Esophagus squamous epithelium (tissue), 5 donors: ENCODE measurements at places on chromosomes 7 and 10.

GRCh38 chr7:134298902-134299683 is 17.6 kb downstream of the SLC35B4 start:
- DNase-seq = no peak

DNA sequence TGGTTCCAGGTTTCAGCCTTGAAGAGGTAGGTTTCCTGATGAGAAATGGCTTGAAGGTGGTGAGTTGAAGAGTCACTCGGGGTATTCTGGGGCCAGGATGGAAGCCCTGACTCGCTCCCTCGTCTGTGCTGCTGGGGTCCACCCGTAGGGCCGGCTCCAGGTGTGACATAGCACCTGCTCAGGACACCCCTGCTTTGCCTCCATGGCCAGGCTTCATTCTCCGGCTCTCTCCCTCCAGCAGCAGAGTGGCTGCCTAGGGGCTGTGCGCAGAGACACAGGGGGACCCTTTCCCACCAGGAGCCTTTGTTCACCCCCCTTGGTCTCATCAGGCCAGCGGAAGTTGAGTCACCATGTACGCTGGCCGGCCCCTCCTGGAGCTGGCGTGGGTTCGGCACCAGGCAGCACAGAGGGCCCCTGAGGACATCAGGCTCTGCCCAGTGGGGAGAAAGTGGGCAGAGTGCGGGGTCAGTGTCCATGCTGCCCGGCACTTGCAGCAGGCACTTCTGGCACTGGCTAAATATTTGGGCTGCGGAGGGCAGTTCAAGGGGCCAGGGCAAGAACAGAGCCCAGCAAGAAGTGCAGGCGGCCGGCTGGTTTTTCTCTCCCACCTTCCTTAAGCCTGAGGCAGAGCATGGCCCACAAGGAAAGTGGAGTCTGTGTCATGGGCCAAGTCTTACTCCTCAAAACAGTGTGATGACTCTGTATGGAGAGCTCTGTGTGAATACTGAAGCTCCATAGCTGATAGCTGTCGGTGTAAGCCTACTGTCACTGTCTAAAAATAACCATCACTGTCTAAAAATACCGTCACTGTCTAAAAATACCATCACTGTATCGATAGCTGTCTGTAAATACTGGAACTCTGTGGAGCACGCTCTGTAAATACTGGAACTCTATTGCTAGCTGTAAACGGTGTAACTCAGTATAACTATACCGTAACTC is 3.7 kb upstream of the PRKAR1B start:
- no peak for DNase-seq

- DNase-seq = no peak
Measured at GRCh38 chr7:92461027-92462003, 14.0 kb downstream of the GATAD1 start.

- no peak for DNase-seq
Measured at GRCh38 chr7:75915416-75916156, 631 bp downstream of the POR start.

DNA sequence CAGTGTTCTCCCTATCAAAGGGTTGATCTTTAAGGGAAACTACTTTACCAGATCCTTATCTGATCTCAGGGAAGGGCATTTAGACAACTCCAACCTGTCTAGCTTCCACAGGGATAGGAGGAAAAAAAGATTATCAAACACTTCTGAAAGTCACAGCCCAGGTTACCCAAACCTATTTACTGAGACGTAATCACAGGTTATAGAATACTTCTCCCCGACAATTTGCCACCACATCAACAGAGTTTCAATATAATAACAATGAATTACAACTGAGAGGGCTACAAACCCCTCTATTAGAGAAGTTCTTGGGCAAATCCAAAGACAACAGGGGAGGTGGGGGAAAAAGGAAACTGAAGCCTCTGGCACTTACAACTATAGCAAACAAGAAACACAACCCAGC is 26.3 kb downstream of the CFAP70 start:
- DNase-seq = no peak

GRCh38 chr7:375901-376305 is 85.9 kb downstream of the FOXL3 start:
- DNase-seq = no peak

GRCh38 chr7:36191292-36191920 is 38.4 kb downstream of the EEPD1 start:
- DNase-seq = no peak

- DNase-seq = no peak
Measured at GRCh38 chr7:47198159-47198558, 383.8 kb downstream of the TNS3 start.

GRCh38 chr10:114250236-114250635 is 11.2 kb downstream of the VWA2 start:
- no peak for DNase-seq

- no peak for DNase-seq
Measured at GRCh38 chr7:45007571-45008328, 7.7 kb downstream of the CCM2 start.

DNA sequence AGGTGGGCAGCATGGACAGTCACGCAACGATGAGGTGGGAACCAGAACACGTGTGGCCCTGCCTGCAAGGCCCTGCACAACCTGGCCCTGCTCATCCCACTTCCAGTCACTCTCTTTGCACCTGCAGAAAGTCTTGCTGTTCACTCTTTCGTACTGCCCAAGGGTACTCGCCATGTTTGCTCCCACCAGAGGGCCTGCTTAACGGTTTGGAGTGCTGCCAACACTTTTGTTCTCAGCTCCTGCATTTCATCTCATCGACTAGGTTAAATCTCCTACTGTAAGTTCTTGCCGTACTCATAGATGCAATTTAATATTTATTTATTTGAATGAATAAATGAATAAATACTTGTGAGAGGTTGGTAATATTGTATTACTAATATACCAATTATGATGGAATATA is 315.3 kb downstream of the SDK1 start:
- no peak for DNase-seq

DNA sequence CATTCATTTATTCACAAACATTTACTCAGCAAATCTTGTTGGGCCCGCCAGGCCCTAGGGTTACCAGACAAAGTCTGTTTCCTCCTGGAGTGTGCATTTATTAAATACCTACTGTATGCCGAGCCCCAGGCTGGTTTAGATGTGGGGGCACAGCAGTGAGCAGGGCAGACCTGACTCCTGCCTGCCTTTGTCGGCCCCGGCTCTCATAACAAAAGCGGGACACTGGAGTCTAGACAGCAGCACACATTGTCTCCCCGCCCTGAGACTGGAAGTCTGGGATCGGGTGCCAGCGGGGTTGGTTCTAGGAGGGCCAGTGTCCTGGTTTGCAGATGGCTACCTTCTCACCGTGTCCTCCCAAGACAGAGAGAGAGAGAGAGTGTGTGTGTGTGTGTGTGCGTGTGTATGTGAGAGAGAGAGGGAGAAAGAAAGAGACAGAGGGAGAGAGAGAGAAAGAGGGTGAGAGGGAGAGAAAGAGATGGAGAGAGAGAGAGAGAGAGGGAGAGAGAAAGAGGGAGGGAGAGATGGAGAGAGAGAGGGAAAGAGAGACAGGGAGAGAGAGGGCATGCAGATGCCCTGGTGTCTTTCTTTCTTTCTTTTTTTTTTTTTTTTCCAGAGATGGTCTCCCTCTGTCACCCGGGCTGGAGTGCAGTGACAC is 25.9 kb downstream of the ELFN1 start:
- no peak for DNase-seq

- DNase-seq = no peak
Measured at GRCh38 chr10:112307358-112308124, 24.3 kb downstream of the TECTB start.

- no peak for DNase-seq
Measured at GRCh38 chr10:112475575-112476218, 28.7 kb downstream of the VTI1A start.

DNA sequence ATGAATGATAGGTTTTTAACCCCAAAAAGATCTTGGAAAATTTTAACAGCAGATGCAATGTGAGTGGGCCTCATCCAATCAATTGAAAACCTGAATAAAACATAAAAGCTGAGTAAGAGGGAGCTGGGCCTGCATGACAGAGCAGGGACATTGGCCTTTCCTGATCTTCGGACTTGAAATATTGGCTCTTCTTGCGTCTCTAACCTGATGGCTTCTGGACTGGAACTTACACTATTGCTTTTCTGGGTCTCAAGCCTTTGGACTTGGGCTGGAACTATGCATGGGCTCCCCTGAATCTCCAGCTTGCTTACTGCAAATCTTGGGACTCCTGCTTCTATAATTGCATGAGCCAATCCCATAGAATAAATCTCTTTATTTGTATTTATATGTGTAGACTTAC is 9.0 kb downstream of the A1CF start:
- DNase-seq = no peak

- DNase-seq = no peak
Measured at GRCh38 chr10:5413012-5413938, 918 bp downstream of the NET1 start.

DNA sequence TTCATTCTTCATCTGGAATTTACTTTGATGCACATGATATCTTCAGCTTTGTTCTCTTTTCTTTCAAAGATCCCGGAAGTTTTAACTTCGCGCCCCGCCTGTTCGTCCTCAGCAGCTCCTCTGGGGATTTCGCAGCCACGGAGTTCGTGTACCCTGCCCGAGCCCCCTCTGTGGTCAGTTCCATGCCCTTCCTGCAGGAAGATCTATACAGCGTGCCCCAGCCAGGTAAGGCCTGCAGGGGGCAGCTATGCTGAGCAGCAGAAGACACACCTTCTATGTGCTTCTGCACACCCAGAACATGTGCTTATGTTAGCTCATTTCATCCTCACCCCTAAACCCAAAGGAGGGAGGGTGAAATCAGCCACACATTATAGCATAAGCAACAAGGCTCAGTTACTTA is 79.7 kb upstream of the LYZL2 start:
- no peak for DNase-seq

DNA sequence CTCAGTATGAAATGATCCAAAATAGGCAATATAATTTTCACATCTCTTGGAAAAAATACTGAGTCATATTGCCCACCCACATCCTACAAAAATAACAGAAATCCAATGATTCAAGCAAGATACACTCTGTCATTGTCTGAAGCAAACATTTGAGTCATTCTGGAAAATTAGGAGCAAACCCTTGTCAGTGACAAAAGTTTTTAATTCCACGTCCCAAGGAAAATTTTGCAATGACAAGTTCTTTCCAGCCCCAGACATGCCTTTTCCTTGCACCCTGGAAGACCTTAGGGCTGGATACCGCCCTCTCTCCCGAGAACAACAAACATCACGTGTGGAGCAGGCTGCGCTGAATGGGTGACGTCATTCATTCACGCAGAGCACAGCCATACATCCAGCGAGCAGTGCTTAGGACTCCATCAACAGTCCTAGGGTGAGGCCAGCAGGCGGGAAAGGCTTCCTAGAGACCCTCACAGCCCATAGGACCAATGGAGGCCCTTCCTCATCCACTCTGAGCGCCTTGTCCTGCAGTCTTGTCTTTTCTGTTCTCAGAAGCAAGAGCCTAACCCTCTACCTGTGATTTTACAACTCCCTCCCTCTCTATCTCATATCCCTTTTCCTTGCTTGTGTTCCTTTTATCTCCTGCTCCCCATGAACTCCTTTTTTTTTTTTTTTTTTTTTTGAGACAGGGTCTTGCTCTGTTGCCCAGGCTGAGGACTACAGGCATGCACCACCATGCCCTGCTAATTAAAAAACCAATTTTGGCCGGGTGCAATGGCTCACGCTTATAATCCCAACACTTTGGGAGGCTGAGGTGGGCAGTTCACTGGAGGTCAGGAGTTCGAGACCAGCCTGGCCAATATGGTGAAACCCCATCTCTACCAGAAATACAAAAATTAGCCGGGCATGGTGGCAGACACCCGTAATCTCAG is 23.5 kb upstream of the KDM7A start:
- DNase-seq = no peak

- no peak for DNase-seq
Measured at GRCh38 chr7:25181532-25181931, 46.8 kb downstream of the NPVF start.

DNA sequence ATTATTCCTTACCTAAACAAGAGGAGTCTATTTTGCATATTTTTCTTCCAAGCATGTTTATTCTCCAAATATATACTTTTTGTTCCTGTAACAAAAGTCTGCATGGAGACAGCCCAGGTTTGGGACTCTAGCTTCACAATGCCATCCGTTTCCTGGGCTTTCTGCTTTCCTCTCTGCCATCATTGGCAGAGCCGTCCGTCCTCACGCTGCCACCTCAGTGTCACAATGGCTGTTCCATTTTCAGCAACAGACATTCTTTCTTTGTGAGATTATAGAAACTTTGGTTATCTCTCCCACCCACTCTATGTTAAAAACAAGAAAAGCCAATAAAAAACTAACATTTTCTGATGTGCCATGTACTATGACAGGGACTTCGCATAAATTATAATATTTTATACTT is 825.2 kb downstream of the REEP3 start:
- no peak for DNase-seq

- no peak for DNase-seq
Measured at GRCh38 chr7:34675749-34676374, 17.8 kb downstream of the NPSR1 start.

DNA sequence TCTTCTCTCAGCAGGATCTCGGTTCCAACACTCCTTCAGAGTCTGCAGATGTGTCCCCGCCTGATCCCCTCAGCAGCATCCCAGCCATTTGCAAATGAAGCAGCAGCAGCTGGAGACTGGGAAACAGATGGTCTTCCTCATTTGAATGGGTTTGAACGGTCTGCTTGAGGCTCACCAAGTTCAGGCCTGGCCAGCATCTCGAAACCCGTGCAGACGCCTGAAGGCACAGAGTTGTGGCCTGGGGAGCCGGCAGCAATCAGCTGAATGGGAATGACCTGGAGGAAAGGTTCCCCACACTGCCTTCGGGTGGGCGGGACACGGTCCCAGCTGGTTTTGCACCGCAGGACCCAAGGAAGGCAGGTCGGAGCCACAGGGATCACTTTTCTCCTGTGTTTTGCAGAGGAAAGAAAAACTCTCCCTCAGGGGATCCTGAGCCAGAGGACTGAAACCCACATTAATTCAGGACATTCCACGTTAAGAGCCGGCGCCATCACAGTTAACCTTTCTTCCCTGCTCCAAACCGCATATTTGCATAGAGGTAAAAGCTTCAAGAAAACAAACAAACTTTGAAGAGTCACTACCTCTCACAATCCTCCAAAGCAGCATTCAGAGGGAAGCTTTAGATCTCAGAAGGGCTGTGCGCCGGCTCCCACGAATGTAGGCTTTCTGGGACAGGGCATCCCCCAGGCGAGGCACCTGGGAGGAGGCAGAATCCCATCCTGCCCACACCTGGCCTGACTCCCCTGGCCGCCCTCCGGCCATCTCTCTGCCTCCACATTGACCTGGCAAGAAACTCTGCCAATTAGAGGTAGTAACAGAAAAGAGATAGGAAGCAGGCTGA is 17.7 kb downstream of the FGFR2 start:
- no peak for DNase-seq

DNA sequence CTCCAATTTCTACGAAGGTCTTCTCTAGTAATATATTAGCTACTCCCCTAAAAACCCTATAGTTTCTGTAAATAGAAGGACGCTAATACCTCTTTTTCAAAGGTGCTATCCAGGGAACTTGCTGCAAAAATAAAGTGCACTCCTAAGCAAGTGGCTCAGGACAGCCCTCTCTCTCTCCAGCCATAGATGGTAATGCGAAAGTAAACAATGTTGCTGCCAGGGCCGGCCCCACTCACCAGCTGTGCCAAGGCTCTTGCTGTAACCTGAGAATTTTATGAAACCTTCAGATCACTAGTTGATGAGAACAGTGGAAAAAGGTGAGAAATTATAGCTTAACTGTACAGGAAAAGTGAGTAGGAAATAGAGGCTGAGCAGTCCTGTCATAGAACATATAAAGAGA is 10.9 kb upstream of the TAS2R39 start:
- DNase-seq = no peak
